ENCODE measurements at places on chromosomes 6 and 20. TPM values are rescaled to one million over a fixed set of nuclear protein-coding genes. Genes with fewer than 3 reads are reported as not detected.

NKAIN2 gene
- total RNA-seq: not detected

GRCh38 chr6:133503336-133503729, 262.2 kb downstream of the EYA4 start:
- DNase-seq: no peak

GRCh38 chr6:33797626-33798342, 6.0 kb downstream of the MLN start:
- DNase-seq: no peak

DNA sequence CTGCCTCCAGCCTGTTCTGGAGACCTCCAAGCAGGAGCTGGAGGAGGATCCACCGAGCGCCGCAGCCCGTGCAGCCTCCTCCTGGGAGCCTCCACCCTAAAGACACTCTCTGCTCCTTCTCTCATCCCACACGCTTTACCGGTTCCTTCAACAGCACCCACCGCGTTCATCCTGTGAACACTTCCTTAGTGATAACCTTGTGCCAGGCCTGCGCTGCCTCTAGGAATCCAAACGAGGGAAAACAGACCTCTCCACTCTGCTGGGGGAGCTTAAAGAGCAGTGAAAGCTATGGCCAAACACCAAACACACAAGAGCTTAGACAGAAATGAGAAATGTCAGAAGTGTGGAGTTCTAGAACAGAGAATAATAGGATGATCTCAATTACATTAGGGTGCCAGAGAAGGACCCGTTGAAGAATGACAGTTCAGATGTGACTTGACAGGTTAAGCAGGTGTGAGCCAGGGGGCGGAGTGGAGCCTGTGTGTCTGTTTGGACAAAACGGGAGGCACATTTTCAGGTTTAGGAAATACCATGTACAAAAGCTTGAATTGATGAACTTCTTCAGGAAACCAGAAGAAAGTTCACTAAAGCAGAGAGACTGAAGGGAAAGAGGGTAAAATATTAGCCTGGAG, 28.5 kb upstream of the HLA-DRB5 start:
- DNase-seq: no peak

DNA sequence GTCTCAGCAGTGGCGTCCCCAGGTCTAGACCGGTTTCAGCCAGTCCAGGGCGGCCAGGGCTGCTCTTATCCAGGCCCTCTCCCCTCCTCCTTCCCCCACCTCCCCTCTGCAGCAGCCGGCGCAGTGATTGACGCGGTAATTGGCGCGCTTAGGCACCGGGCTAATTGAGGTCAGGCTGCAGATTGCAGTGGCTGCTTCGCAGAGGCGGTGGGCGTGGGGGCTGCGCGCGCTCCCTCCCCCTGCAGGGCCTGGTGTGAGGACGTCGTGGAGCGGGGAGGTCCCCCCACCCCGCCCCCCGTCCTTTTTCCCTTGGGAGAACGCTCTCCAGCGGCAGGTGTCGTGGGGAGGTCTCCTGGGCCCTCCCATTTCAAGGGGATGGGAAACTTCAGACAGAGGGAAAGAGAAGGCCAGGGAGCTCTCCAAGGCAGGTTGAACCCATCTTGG, 70.4 kb upstream of the BLCAP start:
- DNase-seq: no peak

DNA sequence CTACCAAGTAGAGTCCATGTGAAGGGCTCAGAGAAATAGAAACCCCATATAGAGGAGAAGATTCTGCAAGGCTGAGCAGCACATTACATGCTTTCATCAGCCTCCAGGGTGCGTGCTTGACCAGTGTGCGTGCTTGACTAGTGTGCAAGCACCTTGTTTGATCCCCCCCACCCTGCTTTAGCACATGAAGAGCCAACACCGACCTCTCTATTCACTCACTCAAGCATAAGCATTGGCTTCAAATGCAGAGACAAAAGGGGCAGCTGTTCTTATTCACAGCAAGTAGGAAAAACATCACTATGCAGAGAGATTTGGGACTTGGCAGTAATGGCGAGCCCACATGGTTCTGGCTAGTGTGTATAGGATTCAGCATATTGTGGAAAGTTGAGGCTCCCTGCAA, 278.7 kb upstream of the RNF217 start:
- no peak for DNase-seq
